Neural progenitor cell (in vitro differentiated cells): ENCODE measurements at places on chromosomes 16 and 17. TPM values are rescaled to one million over a fixed set of nuclear protein-coding genes. Genes with fewer than 3 reads are reported as not detected.

DRC7 gene
- 0.41 and 0.84 TPM in 2 replicates for total RNA-seq

CD300E gene
- total RNA-seq = not detected in 2 replicates

DNA sequence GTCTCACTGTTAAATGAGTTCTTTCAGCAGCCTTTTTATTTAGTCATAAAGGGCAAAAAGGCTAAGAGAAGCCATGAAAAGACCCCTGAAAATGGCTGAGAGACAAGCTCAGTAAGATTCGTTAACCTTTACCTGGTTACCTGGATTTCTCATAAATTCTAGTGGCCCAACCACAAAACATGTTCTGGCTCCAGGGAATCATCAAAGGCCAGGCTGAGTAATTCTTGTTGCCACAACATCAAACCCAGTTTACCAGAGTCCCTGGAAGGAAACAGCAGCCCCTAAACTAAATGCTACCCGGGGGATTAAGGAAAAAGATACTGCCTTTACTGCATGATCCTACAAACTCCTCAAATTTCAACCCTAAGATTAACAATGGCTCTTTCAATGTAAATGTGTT is 15.8 kb downstream of the CYTH1 start:
- H3K4me3 ChIP-seq = no peak overlapping the region
- no peak for DNase-seq
- no peaks in the 10 kb centered on the region for H3K27me3 ChIP-seq
- peaks cover 12% of the 10 kb centered on the region for H3K4me1 ChIP-seq
- H3K27ac ChIP-seq = no peak overlapping the region
- H3K36me3 ChIP-seq = no peaks in the 10 kb centered on the region

- no peak overlapping the region for H3K4me3 ChIP-seq
- H3K27me3 ChIP-seq = no peaks in the 10 kb centered on the region
- peaks cover 61% of the 10 kb centered on the region for H3K4me1 ChIP-seq
- no peaks in the 10 kb centered on the region for H3K36me3 ChIP-seq
- DNase-seq = no peak
Observed at GRCh38 chr16:89324056-89325010, 106.8 kb downstream of the ZNF778 start.

DNA sequence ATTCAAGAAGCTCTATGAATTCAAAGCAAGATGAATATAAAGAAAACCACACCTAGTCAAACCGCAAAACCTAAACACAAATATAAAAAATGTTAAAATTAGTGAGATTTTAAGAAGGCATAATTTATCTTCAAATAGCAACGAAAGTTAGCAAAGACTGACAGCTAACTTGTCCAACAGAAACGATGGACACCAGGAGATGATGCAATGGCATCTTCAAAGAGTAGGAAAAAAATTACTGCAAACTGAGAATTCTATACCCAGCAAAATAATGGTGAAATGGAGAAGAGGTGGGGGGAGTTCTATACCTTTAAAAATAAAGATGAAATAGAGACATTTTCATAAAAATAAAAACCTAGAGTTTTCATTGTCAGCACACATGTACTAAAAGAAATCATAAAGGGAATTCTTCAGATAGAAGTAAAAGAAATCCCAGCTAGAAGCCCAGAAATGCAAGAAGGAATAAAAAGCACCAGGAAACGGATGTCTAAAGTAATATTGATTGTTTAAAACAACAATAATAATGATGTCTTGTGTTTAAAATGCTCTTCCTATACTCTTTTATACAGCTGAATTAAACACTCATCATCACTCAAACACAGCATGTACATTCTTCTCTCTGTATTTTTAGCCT is 24.6 kb upstream of the TANC2 start:
- H3K27ac ChIP-seq = no peak overlapping the region
- H3K36me3 ChIP-seq = no peaks in the 10 kb centered on the region
- no peaks in the 10 kb centered on the region for H3K4me1 ChIP-seq
- no peak overlapping the region for H3K4me3 ChIP-seq
- no peak for DNase-seq
- no peaks in the 10 kb centered on the region for H3K27me3 ChIP-seq
